ENCODE measurements at places on chromosomes 7 and 10. TPM values are rescaled to one million over a fixed set of nuclear protein-coding genes. Genes with fewer than 3 reads are reported as not detected.

TRIL gene
- total RNA-seq = 5.2 TPM

FAM24B gene
- not detected for total RNA-seq

MOGAT3 gene
- total RNA-seq = not detected

TMEM236 gene
- under 0.01 TPM for total RNA-seq

PTPRE gene
- total RNA-seq = 5.6 TPM

KAZALD1 gene
- 52.9 TPM for total RNA-seq

NT5C3A gene
- total RNA-seq = 23.7 TPM

ODAD2 gene
- total RNA-seq = 0.63 TPM

VWDE gene
- total RNA-seq = 46.3 TPM

ZNF485 gene
- 2.5 TPM for total RNA-seq

AS3MT gene
- total RNA-seq = 11.4 TPM

CACNA2D1 gene
- 11.8 TPM for total RNA-seq

SH2D4B gene
- total RNA-seq = 0.18 TPM

SLC18A3 gene
- not detected for total RNA-seq

GCK gene
- 46.4 TPM for total RNA-seq

GATA3 gene
- total RNA-seq = 3.4 TPM

GPR15LG gene
- not detected for total RNA-seq

CCDC126 gene
- total RNA-seq = 3.9 TPM

ADAM8 gene
- 6.9 TPM for total RNA-seq

CRTAC1 gene
- 3.1 TPM for total RNA-seq

TOMM7 gene
- total RNA-seq = 113 TPM

FZD1 gene
- total RNA-seq = 19.0 TPM

COX15 gene
- total RNA-seq = 32.2 TPM

SFRP5 gene
- 35.0 TPM for total RNA-seq

FGFBP3 gene
- total RNA-seq = 14.2 TPM

All from cardiac muscle cell (in vitro differentiated cells and primary cell).